ENCODE measurements at places on chromosomes 3 and 15.

DNA sequence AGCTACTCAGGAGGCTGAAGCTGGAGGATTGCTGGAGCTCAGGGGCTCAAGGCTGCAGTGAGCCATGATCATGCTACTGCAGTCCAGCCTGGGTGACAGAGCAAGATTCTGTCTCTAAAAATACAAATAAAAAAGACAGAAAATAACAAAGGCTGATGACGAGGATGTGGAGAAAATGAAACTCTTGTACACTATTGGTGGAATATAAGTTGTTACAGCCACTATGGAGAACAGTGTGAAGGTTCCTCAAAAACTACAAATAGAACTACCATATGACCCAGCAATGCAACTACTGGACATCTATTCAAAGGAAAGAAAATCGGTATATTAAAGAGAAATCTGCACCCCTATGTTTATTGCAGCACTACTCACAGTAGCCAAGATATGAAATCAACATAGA is 526.7 kb upstream of the NAALADL2 start:
- no peak for DNase-seq

DNA sequence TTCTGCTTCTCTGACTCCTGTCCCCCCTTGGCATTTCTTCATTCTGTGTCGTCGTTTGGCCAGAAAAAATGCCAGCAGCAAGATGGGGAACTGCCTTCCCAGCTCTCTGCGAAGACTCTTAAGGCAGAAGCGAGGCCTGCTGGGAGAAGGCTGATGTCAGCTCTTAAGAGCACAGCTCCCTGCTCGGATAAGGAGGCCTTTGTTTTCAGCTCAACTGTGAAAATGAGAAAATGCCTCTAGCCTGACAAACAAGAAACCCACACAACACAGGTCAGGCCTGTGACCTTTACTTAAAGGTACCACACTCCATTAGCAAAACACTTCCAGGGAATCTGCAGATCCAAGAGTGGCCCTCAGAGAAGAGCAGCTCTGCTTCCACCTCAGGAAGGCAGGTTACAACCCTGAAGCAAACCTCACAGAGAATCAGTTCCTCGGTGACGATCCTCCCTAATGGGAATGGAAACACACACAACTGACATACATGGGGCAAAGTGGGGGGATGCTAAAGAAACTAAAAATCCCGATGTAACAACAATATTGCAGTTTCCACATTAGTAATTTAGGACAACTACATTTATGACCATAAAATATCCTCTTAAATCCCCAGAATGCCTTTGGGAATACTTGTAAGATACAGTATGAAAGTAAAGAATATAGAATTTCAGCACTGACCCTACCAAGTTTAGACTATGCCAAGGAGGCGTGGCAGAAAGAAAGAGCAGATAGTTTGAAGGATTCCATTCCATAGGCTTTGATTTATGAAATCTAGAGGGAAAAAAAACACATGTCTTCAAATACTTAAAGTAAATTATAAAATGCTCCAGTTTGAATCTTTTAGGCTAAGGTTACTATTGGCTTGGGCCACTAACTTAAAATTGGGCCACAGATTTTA is 52.1 kb downstream of the VGLL4 start:
- peak; percentile 56 for DNase-seq

- DNase-seq, result no peak
These were observed 303.1 kb downstream of the RPLP1 start for GRCh38 chr15:69755551-69756310.

GRCh38 chr3:15041950-15042349 is 23.2 kb downstream of the MRPS25 start:
- no peak for DNase-seq

DNA sequence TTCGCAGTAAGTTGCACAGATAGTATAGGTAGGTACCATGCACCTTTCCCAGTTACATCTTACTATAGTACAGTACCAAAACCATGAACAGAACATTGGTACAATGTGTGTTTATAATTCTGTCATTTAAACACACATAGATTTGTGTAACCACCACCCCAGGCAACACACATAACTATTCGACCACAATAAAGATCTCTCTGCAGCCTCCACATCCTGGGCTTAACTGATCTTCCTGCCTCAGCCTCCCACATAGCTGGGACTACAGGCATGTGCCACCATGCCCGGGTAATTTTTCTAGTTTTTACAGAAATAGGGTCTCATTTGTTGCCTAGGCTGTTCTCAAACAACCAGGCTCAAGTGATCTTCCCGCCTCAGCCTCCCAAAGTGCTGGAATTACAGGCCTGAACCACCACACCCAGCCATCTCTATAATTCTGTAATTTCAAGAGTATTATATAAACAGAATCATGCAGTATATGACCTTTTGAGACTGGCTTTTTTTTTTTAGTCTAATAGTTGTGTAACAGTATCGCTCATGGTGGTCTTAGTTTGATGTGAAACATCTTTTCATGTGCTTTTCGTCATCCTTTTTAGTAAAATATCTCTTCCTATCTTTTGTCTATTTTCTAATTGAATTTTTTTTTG is 13.3 kb upstream of the TMF1 start:
- DNase-seq, result no peak

- no peak for DNase-seq
These were observed 21.1 kb downstream of the ATRIP start for GRCh38 chr3:48467473-48468267.

DNA sequence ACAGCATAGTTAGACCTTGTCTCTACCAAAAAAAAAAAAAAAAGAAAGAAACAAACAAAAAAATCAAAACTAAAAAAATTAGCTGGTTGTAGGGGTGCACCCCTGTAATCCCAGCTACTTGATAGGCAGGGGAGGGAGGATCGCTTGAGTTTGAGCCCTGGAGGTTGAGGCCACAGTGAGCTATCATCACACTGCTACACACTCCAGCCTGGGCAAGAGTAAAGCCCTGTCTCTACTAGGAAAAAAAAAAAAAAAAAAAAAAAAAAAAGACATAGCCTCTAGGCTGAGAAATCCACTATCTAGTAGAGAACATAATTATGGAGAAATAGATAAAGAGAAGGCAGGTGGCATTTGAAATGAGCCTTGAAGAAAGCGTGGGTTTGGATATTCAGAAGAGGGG is 2.2 kb upstream of the CHRNA5 start:
- DNase-seq, result no peak

DNA sequence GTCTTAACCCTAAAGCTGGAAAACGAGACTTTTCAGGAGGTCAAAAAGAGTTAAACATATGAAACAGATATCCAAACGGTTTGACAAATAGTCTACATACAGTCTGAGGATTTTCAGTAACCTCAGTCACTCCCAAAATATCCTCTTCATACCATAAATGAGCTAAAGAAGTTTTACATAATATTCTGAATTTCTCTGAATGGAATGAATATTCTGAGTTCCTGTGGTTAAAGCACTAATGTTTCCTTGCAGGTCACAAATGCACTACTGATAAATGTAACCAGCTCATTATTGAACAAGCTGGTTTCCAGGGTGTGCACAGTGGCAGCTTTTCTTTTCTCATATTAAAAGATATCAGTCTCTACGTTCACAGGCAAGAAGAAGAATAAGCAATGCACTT is 137.4 kb upstream of the POU1F1 start:
- no peak for DNase-seq

GRCh38 chr15:100016632-100017031 is 283.4 kb upstream of the LYSMD4 start:
- no peak for DNase-seq

DNA sequence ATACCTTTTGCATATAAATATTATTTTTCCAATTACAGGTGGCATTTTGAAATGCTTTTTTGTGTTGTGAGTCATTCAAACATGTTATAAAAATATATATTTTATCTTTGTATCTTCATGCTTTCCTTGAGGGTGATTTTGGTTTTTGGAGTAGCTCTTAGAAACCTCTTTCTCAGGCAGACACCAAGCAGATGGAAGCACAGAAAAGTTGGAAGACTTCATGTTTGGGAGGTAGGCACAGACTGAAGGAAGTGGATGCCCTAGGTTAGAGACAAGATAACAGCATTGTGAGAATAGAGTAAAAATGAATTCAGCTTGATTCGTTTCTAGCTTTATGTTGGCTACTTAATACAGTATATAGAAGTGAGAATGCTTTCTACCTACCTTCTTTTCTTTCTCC is 338.3 kb downstream of the NLGN1 start:
- DNase-seq, result no peak

DNA sequence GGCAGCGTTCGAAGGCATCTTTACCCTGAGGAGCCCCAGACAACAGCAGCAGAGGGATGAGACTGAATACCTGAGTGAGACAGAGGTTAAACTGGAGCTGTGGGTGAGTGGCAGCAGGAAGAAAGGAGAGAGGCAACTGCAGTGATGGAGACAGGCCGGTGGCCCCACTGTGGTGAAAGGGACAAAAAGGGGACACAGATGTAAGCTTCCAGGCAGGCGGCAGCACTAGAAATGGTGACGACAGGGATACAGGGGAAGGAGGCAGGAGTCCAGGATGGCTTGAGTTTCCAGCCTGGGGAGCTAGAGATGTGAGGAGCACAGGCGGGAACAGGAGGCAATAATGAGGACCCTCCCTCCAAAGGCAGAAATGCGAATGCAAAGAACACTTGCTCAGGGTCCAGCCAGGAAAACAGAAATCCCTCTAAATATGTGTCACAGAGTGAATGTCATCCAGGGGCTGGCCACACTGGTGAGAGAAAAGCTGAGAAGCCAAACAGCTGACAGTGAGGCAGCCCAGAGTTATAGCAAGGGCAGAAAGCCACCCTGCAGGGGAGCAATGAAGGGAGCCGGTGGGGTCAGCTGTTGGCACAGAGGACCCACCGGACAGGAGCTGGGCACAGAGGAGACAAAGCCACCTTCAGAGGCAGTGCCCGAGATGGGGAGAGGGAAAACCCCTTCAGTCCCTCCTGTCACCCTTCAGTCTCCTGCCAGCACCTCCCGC is 70.1 kb downstream of the TBC1D2B start:
- no peak for DNase-seq

DNA sequence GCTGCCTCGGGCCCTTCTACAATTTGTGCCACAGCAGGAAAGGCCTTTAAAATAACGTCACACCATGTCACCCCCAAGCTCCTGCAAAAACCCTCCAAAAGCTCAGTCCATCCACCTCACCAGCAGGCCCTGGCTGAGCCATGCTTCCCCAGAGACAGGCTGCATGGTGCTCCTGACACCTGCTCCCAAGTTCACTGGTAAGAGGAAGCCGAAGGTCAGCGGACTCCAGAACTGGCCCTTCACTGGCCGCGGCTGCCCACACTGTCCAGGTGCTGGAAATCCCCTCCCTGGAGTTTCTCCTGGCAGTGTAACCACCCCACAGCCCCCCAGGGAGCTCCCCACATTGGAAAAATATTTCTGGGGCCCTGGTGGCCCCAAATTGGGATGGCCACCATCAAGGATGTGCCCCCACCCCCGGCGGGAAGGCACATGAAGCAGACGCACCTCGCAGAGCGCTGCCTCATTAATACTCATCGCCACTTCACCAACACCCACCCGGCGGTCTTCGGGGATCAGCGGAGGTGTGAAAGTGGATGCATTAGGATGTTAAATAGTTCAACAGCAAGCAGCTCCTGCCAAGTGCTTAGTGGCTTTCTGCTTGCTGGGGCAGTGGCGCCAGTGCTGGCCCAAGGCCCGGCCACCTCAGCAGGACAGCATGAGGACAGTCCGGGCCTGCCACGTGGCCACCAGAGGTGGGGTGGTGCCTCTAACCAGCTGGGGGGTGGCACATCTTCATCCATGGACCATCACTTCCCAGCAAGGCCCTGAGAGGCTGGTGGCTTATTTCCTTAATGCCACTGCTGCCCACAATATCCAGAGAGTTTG is 146.1 kb upstream of the IQSEC1 start:
- DNase-seq, result no peak

- DNase-seq, result peak; percentile 62
These were observed 198.3 kb downstream of the ADAMTS9 start for GRCh38 chr3:64489361-64490044.

DNA sequence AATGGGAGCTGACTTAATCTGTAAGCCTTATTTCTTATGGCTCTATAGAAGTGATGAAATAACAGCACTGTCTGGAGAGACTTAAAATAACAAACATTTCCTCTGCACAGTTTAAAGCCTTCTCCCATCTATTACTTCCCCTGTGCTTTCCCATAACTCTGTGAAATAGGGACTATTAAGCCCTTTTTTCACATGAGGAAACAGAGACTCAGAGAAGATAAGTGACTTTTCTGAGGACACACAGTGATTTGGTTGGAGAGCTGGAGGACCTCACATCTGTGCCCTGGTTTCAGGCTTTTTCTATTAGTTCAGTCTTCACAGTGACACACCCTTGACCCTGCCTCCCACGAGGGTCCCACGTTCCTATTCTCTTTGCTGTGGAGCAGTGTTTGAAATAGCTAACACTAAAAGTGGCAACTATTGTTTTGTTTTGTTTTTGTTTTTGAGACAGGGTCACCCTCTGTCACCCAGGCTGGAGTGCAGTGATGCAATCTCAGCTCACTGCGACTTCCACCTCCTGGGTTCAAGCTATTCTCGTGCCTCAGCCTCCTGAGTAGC is 82.9 kb downstream of the ST6GAL1 start:
- DNase-seq, result no peak

DNA sequence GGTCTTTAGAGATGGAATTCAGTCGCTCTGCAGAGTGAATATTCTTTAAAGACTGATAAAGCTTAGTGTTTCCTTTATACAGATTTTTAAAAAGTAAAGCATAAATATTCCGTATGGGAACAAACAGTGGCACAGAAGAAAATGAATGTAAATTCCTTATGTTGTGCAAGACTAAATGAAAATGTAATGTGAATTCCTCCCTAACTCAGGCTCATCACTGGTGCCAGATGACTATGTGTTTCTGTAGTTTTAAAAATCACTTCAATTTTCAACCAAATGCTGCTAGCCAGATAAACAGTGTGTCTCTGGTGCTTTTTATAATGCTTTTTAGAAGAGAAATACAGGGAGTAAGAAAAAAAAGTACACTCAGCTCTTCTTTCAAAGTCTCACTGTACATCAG is 154.8 kb upstream of the SNTN start:
- no peak for DNase-seq

DNA sequence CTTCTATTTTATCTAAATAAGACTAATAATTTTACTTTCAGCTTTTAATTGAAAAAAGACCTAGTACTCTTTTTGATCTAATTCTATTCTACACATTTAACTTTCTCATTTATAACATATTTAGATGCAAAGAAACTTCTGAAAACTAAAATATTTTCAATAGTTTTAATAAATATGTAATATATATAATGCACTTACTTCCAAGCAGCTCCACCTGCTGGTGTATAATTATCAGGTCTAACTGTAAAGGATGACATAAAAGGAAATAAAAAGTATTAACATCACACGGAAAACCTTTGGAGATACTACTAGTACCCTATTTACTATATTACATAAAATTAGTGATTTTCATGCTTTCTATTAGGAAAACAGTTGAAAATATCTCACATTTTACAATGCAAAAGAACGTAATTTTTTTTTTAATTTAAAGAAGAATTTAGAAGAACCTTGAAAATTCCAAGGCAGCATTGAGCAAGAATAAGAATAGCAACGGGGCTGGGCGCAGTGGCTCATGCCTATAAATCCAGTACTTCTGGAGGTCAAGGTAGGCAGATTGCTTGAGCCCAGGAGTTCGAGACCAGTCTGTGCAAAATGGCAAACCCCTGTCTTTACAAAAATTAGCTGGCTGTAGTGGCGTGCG is 10.2 kb downstream of the PLSCR5 start:
- no peak for DNase-seq

GRCh38 chr15:70379938-70380883 is 282.5 kb upstream of the TLE3 start:
- no peak for DNase-seq

Measured in ovary (tissue), 10 donors.